Tibial nerve (tissue), 4 donors: ENCODE measurements at places on chromosomes 16 and 17. TPM values are rescaled to one million over a fixed set of nuclear protein-coding genes. Genes with fewer than 3 reads are reported as not detected.

DNA sequence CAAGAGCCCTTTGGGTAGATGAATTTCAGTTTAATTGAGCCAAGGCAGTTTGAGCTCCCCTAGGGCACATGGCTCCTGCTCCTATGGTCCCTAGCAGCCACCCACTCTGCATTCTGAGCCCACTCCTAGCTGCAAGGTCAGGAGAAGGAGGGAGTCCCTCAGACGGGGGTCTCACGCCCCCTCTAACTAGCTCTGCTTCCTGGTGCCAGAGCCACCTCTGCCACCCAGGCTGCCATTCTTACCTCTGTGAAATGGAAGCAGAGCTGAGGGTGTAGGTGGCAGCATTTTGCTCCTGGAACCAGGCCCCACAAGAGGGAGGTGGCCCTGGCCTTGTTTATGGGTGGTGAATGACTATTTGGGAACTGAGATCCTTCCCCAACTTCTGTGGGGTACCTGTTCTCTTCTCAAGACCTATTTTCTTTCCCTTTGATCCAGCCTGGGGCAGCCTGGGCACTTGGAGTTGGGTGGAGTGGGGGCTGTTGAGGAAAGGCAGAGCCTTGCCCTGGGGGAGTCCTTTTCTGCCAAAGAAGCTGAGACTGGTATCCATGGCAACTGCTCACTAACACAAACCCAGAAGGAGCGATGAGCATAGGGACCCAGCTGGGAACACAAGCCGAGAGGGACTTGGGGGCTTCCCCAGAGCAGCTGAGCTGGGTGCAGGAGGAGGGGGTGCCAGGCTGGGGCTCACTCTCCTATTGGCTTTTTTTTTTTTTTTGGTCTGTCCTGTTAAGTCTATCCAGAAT is 4.8 kb downstream of the SPNS2 start:
- no peak for DNase-seq

DNA sequence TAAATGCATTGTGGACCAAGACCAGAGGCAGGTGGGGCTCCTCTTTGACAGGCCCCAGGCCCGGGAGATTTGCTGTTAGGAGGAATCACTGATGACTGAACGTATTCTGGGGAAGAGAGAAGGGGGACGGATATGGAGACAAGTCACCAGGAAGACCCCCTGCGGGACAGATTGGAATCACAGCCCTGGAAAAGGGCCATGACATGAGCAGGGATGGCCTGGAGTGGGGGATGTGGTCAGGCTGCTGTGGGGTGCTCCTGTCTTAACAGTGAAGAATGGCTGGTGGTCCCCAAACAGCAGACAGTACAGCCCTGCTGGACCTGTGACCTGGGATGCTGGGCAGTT is 23.7 kb upstream of the MGAT5B start:
- DNase-seq: no peak

DNA sequence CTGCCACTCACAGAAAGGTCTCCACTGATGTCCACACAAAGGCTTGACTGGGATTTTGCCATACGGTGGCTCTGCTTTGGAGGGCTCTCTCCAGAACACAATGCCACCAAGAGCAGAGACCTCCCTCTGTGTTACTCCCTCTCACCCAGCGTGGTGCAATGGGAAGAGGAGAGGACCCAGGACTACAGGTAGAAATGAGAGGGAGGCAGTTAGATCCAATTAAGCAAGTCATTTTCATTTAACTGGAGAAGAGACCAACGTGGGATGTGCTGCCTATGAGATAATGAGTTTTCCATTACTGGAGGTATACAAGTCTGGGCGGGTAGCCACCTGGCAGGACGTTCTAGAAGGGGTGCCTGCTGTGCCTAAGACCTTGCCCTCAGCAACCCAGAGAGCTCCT is 34.2 kb downstream of the TOM1L2 start:
- DNase-seq: no peak

C17orf50 gene
- not detected for total RNA-seq

P2RX1 gene
- 3.9 TPM for total RNA-seq

DYNLRB2 gene
- 5.0 TPM for total RNA-seq
